NCI-H774 (cell line): ENCODE measurements at places on chromosomes 6 and 20.

GRCh38 chr20:17849901-17850683, 118.5 kb downstream of the SNX5 start:
- no peak for DNase-seq

- DNase-seq: no peak
Measured at GRCh38 chr20:41984031-41984430, 365.9 kb upstream of the CHD6 start.

DNA sequence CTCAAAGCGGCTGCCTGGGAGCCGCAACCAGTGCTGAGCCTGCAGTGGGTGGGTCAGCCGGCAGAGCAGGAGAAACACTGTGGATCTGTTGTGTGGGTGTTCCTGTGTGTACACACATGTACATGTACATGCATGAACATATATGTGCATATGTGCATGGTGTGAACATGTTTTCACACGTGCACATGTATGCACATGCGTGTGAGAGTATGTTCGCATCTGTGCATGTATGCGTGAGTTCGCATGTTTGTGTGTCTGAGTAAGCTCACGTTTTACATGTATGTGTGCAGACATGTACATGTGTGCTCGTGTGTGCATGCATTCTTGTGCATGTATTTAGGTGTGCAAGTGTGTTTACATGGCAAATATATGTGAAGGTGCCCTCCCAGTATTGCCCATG, 302.6 kb downstream of the CDH4 start:
- DNase-seq: no peak

DNA sequence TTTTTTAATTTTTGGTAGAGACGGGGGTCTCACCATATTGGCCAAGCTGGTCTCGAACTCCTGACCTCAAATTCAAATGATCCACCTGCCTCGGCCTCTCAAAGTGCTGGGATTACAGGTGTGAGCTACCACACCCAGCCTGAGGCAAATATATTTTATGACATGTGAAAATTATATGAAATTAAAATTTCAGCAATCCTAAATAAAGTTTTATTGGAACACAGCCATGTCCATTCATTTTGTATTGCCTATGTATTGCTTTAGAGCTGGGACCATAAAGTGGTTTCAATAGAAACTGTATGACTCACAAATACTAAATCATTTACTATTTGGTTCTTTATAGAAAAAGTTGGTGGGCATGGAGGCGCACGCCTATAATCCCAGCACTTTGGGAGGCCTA, 32.0 kb upstream of the GCM1 start:
- no peak for DNase-seq

DNA sequence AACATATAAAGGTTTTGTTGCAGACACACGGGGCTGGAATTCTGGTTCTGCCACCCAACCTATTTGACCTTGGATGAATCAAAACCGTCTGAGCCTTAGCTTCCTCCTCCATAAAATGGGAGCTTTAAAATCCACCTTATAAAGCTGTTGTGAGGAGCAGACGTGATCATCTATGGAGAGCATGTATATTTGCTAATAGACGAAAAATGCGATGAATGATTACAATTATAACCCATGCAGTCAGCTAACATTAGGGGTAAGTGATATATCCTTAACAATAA, 586 bp upstream of the NUP153 start:
- DNase-seq: no peak

GRCh38 chr6:136468711-136469110, 81.5 kb downstream of the MAP7 start:
- DNase-seq: no peak

- no peak for DNase-seq
Measured at GRCh38 chr6:54291146-54291545, 17.1 kb upstream of the TINAG start.

DNA sequence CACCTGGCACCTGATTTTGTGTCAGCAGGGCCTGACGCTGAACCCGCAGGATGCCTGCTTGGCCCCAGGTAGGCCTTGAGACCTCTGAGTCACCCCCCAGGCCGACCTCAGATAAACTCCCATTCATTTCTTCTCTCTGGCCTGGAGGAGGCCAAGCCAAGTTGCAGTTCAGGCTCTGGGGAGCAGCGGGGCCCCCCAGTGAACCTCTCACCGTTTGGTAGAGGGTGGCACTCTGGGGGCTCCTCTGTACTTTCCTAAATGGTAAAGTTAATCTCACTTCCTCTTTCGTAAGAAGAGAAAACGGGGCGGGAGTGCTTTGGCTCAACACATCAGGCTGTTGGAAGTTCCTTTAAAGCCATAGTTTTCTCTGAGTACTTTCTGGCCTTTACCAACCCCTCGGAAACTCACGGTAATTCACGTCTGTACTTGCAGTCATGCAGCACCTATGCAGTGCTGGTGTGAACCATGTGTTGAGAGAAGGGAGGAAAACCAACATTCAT, 2.8 kb downstream of the SIRPA start:
- DNase-seq: no peak

GRCh38 chr20:9458138-9458796, 56.1 kb upstream of the LAMP5 start:
- DNase-seq: no peak

- DNase-seq: no peak
Measured at GRCh38 chr20:61929971-61930666, 135.6 kb downstream of the TAF4 start.

- no peak for DNase-seq
Measured at GRCh38 chr20:53664121-53664520, 70.5 kb upstream of the ZNF217 start.

GRCh38 chr6:167847936-167848335, 21.2 kb downstream of the AFDN start:
- DNase-seq: no peak

- DNase-seq: no peak
Measured at GRCh38 chr6:37827603-37828265, 8.2 kb downstream of the ZFAND3 start.
